ENCODE measurements at places on chromosomes 12 and 14. TPM values are rescaled to one million over a fixed set of nuclear protein-coding genes. Genes with fewer than 3 reads are reported as not detected.

The GLIPR1L1 gene
- total RNA-seq, result not detected

The PRKD1 gene
- total RNA-seq, result not detected

The RAB15 gene
- total RNA-seq, result 2.7 TPM

The SELPLG gene
- 159 TPM for total RNA-seq

The NKX2-1 gene
- not detected for total RNA-seq

DNA sequence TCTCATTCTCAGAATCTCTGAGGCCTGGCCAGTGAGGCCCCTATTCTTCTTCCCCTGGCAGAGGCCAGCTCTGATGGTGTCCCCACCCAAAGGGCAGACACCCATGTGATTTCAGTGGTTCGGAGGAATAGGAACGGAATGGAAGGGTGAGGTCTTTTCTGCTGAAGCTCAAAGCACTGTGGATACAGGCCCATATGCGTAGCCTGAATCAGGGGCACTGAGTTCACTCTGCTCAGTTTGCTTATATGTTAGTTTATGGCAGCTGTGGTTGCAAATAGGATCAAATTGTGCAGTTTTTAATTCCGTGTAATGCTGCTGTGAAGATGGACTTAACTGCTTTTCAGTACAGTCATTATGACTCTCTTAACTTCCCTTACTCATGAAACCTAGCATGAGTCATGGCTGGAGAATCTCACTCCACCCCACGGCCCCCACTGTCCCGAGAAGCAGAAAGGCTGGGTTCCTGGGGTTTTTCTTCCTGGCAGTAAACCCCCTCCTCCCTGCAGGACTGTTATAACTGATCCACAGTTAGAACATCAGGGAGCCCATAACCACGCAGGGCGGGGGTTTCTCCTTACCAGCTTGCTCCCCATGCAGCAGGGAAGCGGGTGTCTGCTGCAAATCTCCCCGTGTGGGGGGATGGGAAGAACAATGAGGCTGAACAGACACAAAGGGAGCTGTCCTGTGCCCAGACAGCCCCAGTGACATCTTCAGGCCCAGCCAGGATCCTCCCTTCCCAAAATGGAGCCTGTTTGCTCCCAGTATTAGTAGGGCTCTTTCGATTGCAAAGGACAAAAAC lies 122.7 kb downstream of the SLC38A6 start:
- H3K27me3 ChIP-seq, result no peaks in the 10 kb centered on the region
- no peak overlapping the region for H3K27ac ChIP-seq
- H3K36me3 ChIP-seq, result no peaks in the 10 kb centered on the region
- DNase-seq, result no peak
- no peak overlapping the region for H3K4me3 ChIP-seq
- H3K4me1 ChIP-seq, result peaks cover 7% of the 10 kb centered on the region

DNA sequence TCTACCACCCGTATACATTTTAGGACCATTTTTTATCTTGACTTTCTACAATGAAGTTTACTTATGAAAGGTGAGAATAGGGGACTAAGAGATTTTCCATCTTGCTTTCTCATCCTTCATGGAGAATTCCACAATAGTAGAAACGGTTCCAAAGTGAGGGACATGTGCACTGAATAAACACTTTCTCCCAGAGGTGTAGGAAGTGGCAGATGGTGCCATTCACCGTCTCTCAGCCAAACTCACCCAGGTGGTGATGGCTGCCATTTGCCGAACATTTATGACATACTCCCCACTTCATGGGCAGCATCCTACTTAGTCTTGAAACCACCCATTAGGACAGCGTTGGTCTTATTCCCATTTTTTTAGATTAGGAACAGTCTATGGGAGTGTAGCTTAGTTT lies 540.5 kb downstream of the DIO2 start:
- no peaks in the 10 kb centered on the region for H3K4me1 ChIP-seq
- no peaks in the 10 kb centered on the region for H3K36me3 ChIP-seq
- no peak overlapping the region for H3K27ac ChIP-seq
- no peak for DNase-seq

DNA sequence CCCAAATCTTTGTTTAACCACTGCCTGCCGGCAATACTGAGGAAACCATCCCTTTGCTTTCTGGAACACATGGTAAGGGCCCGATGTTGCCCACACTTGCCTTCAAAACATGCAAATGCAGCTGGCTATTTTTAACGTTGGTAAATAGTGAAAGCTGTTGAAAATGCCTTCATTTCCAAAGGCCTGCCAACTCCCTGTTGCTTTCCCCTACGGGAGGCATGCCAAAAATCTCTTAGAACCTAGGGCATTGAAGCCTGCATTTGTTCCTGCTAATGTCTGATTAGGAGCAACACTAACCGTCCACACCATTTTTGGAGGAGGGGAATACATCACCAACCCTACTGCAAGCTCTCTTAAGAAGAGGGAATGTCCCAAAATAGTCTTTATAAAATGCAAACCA lies 152.6 kb upstream of the NOS1 start:
- no peak for DNase-seq
- H3K4me1 ChIP-seq, result no peaks in the 10 kb centered on the region
- H3K27me3 ChIP-seq, result no peaks in the 10 kb centered on the region
- no peak overlapping the region for H3K27ac ChIP-seq

DNA sequence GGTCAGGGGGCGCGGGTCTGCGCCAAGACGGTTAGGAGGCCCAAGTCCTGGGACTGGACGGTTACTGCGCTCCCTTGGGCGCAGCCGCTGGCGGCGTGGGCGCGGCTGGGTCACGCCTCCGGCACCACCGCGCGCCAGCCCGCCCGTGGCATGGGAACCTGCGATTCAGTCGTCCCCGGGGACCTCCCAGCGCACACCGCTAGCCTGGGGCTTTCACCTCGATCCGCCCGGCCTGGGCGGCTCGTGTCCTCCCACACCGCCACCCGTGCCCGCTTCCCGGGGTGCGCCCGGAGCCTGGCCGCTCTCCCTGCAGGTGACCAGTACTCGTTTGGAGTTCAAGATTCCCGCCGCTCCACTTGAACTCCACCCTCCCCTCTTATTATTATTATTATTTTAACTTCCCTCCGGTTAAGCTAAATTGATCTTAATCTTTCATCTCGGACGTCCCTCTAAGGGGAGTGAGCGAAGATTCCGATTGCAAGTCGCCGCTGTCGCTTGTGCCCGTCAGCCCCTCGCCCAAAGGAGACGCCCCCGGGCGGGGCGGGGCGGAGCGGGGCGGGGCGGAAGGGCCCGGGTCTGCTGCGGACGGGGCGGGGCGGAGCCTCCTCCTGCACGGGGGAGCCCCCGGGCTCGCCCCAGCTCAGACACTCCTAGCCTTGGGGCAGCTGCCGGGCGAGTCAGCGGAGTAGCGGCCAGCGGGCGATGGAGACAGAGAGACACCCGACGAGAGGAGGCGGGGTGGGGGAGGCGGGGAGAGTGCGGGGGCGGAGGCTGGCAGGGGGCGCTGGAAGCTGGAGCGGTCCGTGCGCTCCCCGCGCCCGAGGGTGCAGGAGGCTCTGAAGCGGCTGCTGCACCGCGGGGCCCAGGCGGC lies at the start of gene KCNMB4:
Gene KCNMB4 (plus strand): TSS at position 643 of the 871 bp plus-strand sequence. CDS start 445 bp downstream, outside the sequence.
- peak within 1 kb of the TSS; percentile 83 for H3K4me3 ChIP-seq
- peak within 1 kb of the TSS; percentile 70 for H3K27ac ChIP-seq
- H3K36me3 ChIP-seq, result no peaks in the 10 kb centered on the region

- H3K36me3 ChIP-seq, result no peaks in the 10 kb centered on the region
- H3K4me1 ChIP-seq, result no peaks in the 10 kb centered on the region
- no peak overlapping the region for H3K4me3 ChIP-seq
- DNase-seq, result no peak
Measured at GRCh38 chr12:60977966-60978365, 1282.2 kb upstream of the USP15 start.

- no peaks in the 10 kb centered on the region for H3K36me3 ChIP-seq
- H3K4me1 ChIP-seq, result no peaks in the 10 kb centered on the region
- no peak for DNase-seq
- H3K27ac ChIP-seq, result no peak overlapping the region
- no peaks in the 10 kb centered on the region for H3K27me3 ChIP-seq
Measured at GRCh38 chr12:74401035-74401434, 136.6 kb upstream of the ATXN7L3B start.

- peaks cover 20% of the 10 kb centered on the region for H3K36me3 ChIP-seq
- H3K4me3 ChIP-seq, result peak overlapping the region; percentile 22
- peaks cover 17% of the 10 kb centered on the region for H3K27me3 ChIP-seq
- peaks cover 53% of the 10 kb centered on the region for H3K4me1 ChIP-seq
Measured at GRCh38 chr12:6770600-6770999, 1.7 kb upstream of the LAG3 start.

- no peak for DNase-seq
- peaks cover 34% of the 10 kb centered on the region for H3K36me3 ChIP-seq
- H3K4me1 ChIP-seq, result peaks cover 4% of the 10 kb centered on the region
- no peaks in the 10 kb centered on the region for H3K27me3 ChIP-seq
Measured at GRCh38 chr14:34770901-34771300, 56.5 kb upstream of the CFL2 start.

- H3K27ac ChIP-seq, result no peak overlapping the region
- H3K4me3 ChIP-seq, result no peak overlapping the region
- H3K36me3 ChIP-seq, result no peaks in the 10 kb centered on the region
- H3K27me3 ChIP-seq, result peaks cover 5% of the 10 kb centered on the region
- peaks cover 4% of the 10 kb centered on the region for H3K4me1 ChIP-seq
- DNase-seq, result no peak
Measured at GRCh38 chr12:106274012-106274411, 26.2 kb upstream of the CKAP4 start.

GRCh38 chr14:46818147-46818546 lies 166.6 kb upstream of the RPL10L start:
- H3K4me1 ChIP-seq, result no peaks in the 10 kb centered on the region
- H3K36me3 ChIP-seq, result no peaks in the 10 kb centered on the region
- no peaks in the 10 kb centered on the region for H3K27me3 ChIP-seq
- no peak overlapping the region for H3K27ac ChIP-seq
